NCI-H187 (cell line): ENCODE measurements at places on chromosomes 7 and 10.

DNA sequence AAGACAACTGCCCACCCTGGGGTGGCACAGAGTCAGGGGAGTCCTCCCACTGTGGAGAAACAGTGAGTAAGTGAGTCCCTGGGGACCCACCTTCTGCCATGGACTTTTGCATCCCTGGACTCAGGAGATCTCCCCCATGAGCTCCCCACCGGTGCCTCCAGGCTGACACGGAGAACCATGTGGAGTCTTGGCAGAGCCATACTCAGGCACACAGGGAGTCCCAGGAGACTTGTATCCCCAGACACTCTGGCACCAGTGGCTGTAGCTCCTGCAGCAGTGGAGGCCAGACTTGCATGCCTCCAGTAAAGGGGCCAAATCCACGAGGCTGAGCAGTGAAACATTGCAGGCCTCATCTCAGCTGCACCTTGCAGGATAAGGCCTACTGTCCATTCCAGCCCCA, 791.4 kb downstream of the PCDH15 start:
- no peak for DNase-seq

GRCh38 chr7:97971120-97971989, 18.6 kb downstream of the OCM2 start:
- DNase-seq: no peak

DNA sequence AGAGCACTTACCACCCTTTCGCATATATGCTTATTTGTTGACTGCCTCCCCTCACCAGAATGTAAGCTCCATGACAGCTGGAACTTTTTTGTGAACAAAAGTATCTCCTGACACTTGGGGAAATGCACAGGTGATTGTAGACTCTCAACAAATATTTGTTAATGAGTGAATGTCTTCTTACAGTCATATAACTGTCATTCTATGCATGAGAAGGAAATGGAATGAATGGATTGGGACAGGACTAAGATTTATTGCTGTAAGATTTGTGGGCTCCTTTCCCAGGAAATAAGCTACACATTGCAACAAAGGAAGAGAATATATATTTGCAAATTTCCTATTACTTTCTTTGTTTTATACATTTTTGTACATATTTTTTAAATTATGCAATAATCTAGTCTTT, 48.5 kb downstream of the FEZF1 start:
- DNase-seq: no peak

DNA sequence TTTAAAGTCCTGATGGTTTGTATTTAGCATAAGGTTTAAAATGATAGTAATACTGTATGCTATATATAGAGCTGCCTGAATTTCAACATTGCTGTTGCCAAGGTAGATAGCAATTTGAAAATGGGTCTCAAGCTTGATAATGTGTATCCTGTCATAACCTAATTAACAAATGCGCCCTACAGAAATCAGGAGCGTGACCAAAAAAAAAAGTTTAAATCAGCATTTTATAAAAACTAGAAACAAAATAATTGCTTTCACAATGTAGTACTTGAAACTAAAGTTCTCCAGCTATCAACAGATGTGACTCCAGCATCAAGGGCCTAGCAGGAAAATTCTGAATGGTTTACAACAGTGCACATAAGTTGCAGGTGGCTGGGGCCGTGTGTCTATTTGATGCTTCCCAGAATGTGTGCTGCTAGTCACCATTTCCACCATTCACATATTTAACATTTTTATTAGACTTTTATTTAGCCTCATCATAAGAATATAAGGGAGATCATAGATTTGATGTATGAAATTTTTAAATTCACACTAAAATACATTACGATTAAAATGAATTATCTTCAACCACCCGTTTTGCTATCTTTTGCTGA, 14.1 kb downstream of the FXYD4 start:
- DNase-seq: no peak
